ENCODE measurements at places on chromosomes 5 and 9. TPM values are rescaled to one million over a fixed set of nuclear protein-coding genes. Genes with fewer than 3 reads are reported as not detected.

- DNase-seq: no peak
- H3K4me3 ChIP-seq: no peak overlapping the region
- no peak overlapping the region for H3K27ac ChIP-seq
Observed at GRCh38 chr9:92720209-92720765, 44.3 kb downstream of the BICD2 start.

DAB2IP gene
- 53.6 TPM for total RNA-seq

GPR150 gene
- 0.31 TPM for total RNA-seq

DNA sequence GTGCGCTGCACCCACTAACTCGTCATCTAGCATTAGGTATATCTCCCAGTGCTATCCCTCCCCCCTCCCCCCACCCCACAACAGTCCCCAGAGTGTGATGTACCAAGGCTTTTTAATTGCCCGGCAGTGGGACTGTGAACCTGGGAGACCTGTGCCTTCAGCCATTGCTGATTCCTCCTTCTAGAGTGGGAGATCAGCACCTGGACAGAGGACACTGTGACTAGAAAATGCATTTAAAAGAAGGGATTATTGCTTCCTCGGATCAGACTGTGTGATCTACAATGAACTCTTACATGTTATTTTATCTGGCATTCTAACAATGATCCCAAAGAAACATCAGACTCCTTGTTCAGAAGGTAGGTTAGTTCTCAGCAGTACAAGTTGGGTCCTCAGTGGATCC, 25.9 kb downstream of the CTSL start:
- no peak overlapping the region for H3K27ac ChIP-seq
- H3K4me3 ChIP-seq: no peak overlapping the region
- DNase-seq: no peak

SLC36A2 gene
- not detected for total RNA-seq

LRRC70 gene
- total RNA-seq: 24.5 TPM

- no peaks in the 10 kb centered on the region for H3K36me3 ChIP-seq
- H3K27ac ChIP-seq: no peak overlapping the region
- no peak overlapping the region for H3K4me3 ChIP-seq
- DNase-seq: no peak
Observed at GRCh38 chr5:2298781-2299180, 416.1 kb upstream of the IRX4 start.

DNA sequence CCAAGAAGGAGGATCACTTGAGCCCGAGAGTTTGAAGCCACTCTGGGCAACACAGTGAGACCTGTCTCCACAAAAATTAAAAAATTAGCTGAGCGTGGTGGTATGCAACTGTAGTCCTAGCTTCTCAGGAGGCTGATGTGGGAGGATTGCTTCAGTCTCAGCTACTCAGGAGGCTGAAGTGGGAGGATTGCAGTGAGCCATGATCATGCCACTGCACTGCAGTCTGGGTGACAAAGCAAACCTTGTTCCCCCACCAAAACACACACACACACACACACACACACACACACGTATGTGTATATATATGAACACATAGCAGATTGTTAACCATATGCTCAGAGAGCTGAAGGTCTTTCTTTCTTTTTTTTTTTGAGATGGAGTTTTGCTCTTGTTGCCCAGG, 157.5 kb upstream of the MAST4 start:
- H3K27ac ChIP-seq: no peak overlapping the region
- H3K27me3 ChIP-seq: no peaks in the 10 kb centered on the region
- no peak for DNase-seq
- H3K4me3 ChIP-seq: no peak overlapping the region

GRCh38 chr9:130483371-130483971, 38.7 kb downstream of the ASS1 start:
- no peak for DNase-seq
- H3K27ac ChIP-seq: no peak overlapping the region
- H3K4me3 ChIP-seq: no peak overlapping the region
- no peaks in the 10 kb centered on the region for H3K4me1 ChIP-seq

DNA sequence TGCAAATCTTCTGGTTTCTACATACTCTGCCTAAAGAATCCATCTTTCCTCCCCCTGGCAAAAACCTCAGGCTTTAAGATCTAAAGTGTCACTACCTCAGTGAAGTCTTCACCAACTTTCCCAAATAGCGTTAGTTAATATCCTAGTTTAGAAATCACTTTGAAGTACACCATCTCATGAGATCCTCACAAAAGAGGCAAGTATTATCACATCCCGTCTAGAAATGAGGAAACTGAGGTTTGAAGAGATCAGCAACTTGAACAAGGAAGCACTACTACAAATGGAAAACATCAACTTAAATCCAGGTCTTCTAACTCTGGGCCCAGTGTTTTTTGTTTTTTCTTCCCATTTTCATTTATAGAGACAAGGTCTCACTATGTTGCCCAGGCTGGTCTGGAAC, 4.6 kb downstream of the AP3B1 start:
- no peak for DNase-seq
- H3K27me3 ChIP-seq: no peaks in the 10 kb centered on the region
- no peaks in the 10 kb centered on the region for H3K36me3 ChIP-seq
- H3K4me3 ChIP-seq: no peak overlapping the region

GRCh38 chr9:4084435-4084818, 215.4 kb downstream of the GLIS3 start:
- DNase-seq: no peak
- H3K4me1 ChIP-seq: no peaks in the 10 kb centered on the region
- no peak overlapping the region for H3K4me3 ChIP-seq
- no peaks in the 10 kb centered on the region for H3K36me3 ChIP-seq
- H3K27me3 ChIP-seq: no peaks in the 10 kb centered on the region

ST8SIA4 gene
- total RNA-seq: 25.0 TPM

DNA sequence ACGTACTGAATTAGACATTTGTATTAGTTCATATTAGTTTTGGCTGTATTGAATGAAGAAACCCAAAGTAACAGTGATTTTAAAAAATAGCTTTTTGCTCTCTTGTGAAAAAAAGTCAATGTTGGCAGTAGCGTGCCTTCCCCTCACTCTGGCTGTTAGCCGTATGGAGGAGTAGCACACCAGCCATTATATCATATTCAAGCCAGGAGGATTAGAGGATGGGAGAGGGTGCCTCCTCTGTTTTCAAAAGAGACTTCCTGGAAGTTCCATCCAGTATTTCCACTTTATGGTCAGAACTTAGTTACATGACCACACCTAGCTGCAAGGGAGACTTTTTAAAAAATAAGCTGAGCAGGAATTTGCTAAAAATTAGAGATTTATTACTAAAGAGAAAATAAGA, 41.2 kb downstream of the GPR21 start:
- H3K36me3 ChIP-seq: peaks cover 2% of the 10 kb centered on the region
- DNase-seq: no peak
- no peak overlapping the region for H3K4me3 ChIP-seq
- peaks cover 4% of the 10 kb centered on the region for H3K4me1 ChIP-seq

DNA sequence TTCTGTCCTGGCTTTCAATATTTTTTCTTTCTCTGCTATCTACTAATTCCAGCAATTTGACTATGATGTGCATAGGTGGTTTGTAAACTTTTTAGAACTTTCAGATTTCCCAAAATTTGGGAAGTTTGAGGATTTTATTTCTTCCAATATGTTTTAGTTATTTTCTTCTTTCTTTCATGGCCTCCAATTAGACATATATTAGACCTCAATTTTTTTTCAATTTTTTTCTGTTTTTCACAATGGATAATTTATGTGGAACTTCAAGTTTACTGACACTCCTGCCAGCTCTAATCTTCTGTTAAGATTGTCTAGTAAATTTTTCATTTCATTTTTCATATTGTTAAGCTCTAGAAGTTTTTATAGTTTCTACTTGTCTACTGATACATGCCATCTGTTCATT, 163.3 kb downstream of the SAXO1 start:
- no peaks in the 10 kb centered on the region for H3K36me3 ChIP-seq
- H3K27me3 ChIP-seq: no peaks in the 10 kb centered on the region
- H3K27ac ChIP-seq: no peak overlapping the region
- H3K4me1 ChIP-seq: no peaks in the 10 kb centered on the region
- no peak overlapping the region for H3K4me3 ChIP-seq
- no peak for DNase-seq

DNA sequence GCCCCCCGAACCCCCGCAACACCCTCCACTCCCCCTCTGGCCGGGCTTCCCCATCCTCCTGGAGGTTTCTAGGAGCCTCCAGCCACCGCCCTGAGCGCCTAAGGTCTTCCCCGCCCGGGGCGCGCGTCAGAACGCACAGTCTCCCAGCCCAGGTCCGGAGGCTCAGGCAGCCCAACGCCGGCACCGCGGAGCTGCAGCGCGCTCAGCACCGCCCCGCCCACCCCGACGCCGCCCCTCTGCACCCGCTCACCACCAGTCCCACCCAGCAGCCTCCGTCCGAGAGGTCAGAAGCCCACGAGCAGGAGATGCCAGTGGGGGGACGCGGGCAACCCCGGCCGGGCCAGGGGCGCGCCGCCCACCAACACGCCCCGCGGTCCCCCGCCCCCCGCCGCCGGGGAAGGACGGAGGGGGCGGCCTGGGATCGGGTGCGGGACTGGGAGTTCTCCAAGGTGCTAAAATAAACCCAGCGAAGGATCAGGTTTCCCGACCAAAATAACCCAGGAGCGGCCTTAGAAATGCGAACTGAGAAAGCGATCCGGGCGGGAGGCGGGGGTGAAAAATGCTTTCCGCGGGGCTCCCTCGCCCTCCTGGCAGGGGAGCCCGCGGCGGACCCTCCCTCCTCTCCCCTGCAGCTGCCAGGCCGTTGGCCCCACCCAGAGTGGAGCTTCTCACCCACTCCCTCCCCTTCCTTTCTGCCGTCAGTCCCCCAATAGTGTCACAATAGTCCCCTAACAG, 6.5 kb upstream of the FAM78A start:
- no peak overlapping the region for H3K4me3 ChIP-seq
- peak; percentile 19 for DNase-seq

GRCh38 chr9:95174038-95174437, 143.5 kb downstream of the FANCC start:
- H3K4me3 ChIP-seq: no peak overlapping the region
- H3K4me1 ChIP-seq: peaks cover 16% of the 10 kb centered on the region
- H3K27me3 ChIP-seq: no peaks in the 10 kb centered on the region
- H3K27ac ChIP-seq: no peak overlapping the region

- no peak overlapping the region for H3K4me3 ChIP-seq
- no peak for DNase-seq
- no peaks in the 10 kb centered on the region for H3K27me3 ChIP-seq
- H3K36me3 ChIP-seq: peaks cover 5% of the 10 kb centered on the region
Observed at GRCh38 chr9:75128535-75128934, 40.2 kb downstream of the OSTF1 start.

DNA sequence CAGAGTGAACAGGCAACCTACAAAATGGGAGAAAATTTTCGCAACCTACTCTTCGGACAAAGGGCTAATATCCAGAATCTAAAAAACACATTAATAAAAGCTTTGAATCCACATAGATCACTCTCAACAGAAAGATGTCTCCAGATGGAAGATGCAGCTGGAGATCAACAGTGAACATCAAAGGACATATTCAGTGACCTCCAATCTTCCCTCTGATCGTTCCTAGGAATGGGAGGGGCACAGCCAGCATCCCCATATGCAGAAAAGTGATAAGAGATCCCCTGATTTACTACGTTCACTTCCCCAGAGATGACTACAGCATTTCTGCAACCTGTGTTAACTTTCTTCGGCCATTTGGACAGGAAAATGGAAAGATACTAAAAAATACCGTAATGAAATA, 21.2 kb downstream of the OXCT1 start:
- no peak for DNase-seq
- no peak overlapping the region for H3K4me3 ChIP-seq
- H3K27ac ChIP-seq: no peak overlapping the region
- no peaks in the 10 kb centered on the region for H3K4me1 ChIP-seq
- H3K27me3 ChIP-seq: no peaks in the 10 kb centered on the region

FAM114A2 gene
- 31.3 TPM for total RNA-seq

PCDHA1 gene
- not detected for total RNA-seq

- H3K4me1 ChIP-seq: peaks cover 8% of the 10 kb centered on the region
- DNase-seq: no peak
- H3K27me3 ChIP-seq: no peaks in the 10 kb centered on the region
- no peaks in the 10 kb centered on the region for H3K36me3 ChIP-seq
- H3K27ac ChIP-seq: no peak overlapping the region
Observed at GRCh38 chr5:14217587-14217986, 74.4 kb downstream of the TRIO start.

All from endothelial cell of umbilical vein (primary cell).